Right lobe of liver (tissue), 6 donors: ENCODE measurements at places on chromosomes 2 and 18. TPM values are rescaled to one million over a fixed set of nuclear protein-coding genes. Genes with fewer than 3 reads are reported as not detected.

DNA sequence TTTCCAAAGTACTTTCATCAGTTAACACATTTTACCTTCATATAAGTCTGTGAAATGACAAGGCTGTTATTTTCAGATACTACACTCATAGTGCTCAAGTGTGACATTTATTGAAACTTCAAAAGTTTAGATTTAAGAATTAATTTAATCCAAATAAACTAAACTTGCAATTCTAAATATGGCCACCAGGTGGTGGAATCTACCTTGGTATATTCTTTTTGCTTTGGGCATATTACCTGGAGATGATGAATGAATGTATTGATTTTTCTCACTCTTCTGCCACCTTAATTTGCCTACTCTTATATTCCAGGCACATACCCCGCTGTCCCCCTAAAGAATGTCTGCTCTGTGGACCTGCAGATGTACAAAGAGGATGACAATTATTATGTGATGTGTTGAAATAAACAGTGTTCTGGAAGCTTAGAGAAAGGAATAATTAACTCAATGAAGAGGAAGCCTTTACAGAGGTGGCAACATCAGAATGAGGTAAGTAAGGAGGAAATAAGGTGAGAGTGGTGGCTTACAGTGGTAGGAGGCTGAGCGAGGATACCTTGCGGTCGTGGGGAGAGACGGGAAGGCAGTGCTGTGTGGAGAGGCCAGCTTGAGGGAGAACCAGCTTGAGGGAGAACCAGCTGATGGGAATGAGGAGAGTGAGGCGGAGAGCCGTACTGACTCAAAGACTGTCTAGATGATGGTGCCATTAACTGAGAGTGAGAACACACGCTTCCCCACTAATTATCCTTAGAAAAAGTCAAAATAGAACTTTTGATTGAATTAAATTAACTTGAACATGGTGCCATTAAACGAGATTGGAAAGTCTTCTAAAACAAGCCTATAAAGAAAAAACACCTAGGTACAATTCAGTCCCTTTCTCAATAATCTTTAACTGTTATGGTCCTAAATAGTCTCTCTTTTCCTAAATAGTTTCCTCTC is 179.5 kb downstream of the CELF4 start:
- DNase-seq, result no peak

DNA sequence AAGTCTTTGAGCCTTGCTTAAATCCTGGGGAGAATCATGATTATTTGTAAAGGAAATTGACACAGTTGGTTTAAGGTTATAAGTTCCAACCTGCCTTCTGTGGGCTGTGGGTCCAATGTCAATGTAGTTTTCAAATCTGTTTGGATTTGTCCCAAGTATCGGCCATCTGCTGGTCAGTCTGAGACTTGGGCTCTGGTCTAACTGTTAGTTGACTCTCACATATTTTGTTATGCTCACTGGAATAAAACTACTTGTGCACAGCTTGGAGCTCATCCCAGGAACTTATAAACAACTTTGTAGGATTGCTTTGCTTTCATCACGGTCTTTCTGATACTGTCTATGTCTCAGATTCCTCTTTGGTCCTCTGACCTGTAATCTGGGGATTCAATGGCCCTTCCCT is 1026.2 kb upstream of the ZEB2 start:
- no peak for DNase-seq

- DNase-seq, result no peak
These were observed 13.1 kb upstream of the TMBIM1 start for GRCh38 chr2:218305383-218305782.

DNA sequence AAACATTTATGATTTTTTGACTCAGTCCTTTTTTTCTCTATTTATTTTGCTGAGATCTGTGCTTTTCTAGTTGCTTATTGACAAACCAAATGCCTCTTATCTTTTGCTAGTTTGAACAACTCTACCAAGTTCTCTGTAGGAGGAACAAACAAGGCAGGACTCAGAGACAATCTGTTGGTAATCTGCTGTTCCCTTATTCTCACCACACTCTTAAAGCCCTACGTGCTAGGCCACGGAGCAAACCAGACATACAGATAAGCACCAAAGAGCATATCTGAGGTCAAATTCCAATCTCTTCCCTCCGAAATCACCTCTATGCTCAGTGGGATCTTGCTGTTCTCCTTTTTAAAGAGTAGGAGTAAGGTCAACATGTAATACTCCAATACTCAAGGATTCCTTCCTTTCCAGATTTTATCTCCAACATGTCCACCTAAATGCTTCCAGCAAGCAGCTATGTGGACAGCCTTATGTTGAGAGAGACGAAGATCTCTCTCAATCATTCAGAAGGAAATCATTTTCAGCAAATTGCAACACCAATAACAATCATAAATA is 18.4 kb downstream of the FN1 start:
- DNase-seq, result no peak

DNA sequence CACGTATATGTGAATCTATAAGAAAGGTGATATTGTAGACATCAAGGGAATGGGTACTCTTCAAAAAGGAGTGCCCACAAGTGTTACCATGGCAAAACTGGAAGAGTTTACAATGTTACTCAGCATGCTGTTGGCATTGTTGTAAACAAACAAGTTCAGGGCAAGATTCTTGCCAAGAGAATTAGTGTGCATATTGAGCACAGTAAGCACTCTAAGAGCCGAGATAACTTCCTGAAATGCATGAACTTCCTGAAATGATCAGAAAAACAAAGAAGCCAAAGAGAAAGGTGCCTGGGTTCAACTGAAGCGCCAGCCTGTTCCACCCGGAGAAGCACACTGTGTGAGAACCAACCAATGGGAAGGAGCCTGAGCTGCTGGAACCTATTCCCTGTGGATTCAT is 101.0 kb downstream of the HS6ST1 start:
- no peak for DNase-seq

GRCh38 chr18:78965260-78965659 is 14.4 kb upstream of the SALL3 start:
- DNase-seq, result no peak

- DNase-seq, result no peak
These were observed 35.1 kb downstream of the GALM start for GRCh38 chr2:38700881-38701458.

DNA sequence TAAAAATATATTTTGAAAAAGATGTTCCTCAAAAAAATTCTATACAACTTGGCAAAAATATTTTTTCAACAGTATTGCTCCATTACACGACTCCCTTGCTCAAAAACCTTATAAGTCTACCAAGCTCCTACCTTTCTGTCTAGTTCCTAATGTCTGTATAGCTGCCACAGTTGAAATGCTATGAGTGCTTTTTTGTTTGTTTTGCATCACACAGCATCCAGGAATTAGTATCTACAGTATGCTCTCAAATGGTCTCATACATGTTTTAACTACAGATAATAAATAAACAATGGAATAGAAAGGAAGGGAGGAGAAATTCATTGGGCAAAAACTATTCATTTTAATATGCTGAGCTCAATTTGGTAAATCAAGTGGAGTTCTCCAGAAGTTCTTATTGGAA is 17.3 kb downstream of the ACADL start:
- DNase-seq, result no peak

- DNase-seq, result no peak
These were observed 49.7 kb upstream of the MAPRE2 start for GRCh38 chr18:34991561-34991960.

GRCh38 chr2:179931502-179931901 is 70.1 kb upstream of the ZNF385B start:
- DNase-seq, result no peak

DNA sequence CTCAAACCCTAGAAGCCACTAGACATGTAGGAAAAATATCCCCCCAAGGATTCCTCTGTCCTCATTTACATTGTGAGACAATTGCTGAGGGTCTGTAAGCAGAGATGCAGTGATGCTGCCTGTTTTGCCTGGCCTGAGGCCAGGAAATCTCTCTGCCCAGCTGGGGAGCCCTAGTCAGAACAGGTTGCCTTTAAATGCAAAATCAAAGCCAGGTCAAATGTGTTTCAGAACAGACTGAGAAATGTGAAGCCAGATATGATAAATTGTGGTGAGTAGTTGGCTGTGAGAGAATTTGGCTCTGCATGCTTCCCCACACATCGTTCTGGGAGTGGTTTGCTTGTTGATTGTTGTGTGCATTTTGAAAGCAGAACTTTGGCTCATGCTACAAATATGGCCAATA is 38.4 kb upstream of the NXPH2 start:
- DNase-seq, result no peak

DNA sequence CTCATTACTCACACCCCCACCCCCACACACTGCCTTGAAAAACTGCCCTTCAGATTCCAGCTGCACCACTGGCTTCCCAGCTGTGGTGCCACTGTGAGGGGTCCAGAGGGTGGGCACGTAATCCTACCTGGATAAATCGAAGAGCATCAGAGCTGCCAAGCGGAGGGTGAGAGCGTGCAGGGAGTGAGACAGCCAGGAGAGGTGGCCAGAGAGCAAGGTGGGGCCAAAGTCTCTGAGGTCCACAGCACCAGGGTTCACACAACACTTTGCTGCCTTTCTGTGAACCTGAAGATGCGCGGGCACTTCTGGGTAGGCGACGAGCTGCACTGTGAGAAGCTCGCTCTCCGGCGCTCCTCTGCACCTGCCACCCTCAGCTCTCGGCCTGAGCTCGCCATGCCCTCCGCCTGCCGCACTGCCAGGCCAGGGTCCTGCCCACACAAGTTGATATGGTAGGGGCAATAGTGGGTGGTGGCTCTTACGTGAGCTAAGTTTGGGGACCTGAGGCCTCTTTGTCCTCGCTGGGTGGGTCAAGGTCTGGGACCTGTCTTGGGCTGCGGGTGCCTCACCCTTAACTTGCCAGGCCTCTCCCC is 83.9 kb downstream of the MARCO start:
- DNase-seq, result no peak

GRCh38 chr2:15449556-15450236 is 111.4 kb downstream of the NBAS start:
- no peak for DNase-seq

- DNase-seq, result no peak
These were observed 55.7 kb upstream of the CTAGE1 start for GRCh38 chr18:22473366-22473765.

DNA sequence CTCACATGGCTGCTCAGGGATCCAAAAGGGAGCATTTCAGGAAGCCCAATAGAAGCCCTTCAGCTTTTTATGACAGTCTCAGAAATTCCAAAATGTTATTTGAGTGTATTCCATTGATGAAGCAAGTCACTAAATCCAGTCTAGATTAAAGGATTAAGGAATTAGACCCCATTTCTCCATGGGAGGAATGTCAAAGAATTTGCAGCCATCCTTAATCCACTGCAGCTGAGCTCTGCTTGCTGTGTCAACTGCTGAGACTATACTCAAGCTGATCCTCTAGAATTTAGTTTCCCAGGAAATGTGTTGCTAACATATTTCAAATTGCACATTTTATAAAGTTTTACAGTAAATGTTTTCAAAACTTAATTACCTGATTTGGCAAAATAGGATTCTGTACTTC is 28.4 kb upstream of the C2orf69 start:
- no peak for DNase-seq

DNA sequence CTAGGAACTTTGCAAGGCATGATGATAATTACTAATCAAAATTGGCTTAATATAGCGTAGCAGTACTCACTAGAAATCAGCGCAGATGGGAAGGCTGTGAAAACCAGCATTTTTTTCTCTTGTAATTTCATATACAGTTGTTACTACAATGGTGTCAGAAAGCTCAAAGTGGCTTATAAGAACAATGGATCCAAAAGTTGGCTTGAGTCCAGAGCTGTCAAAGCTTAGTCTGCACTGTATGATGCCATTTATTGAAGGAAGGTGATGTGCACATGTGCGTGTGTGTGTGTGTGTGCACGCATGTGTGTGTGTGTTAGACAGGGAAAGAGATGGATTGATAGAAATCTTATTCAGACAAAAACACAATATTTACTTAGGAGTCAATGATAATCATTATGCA is 341.3 kb downstream of the TGIF1 start:
- DNase-seq, result no peak

DNA sequence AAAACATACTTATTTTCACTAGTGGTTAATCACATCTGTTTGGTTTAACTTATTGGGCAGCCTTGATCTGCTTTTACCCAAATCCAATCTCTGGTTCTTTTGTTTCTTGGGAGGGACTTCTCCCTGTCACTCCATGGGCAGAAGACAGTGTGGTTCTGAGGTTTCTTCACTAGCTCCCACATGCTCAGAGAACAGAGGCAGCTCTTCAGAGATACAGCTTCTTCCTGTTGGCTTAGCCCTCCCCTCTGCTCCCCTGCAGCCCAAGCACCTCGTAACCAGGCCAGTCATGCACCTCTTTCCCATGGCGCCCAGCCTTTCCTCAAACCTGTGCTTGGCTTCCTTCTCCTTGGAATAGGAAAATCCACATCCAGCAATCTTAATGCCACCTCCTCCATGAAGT is 32.8 kb downstream of the SLC9A2 start:
- no peak for DNase-seq

DNA sequence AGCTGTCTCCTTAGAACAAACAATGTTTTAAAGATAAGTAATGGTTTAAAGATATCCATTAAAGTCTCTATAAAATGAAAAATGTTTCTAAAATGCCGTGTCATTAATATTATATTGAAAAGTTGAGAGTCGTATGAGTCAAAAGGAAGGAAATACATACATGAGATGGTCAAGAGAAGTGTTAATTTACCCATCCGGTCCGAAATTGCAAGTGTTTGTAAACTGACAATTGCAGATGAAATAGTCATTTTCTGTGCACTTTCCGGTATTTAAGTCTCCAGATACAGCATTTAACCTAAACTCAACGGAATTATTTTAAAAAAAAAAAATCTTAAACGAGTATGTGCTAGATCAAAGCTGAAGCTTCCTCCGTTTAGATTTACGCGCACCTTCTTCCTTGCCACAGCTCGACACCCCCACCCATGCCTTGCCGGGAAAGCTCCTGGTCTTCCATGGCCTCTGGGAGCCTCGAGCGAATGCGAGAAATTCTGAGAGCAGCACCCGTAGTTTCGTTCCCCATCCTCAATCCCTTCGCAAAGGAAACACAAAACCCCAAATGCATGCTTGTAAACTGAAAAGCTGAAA is 1.8 kb downstream of the DSC3 start:
- no peak for DNase-seq

- no peak for DNase-seq
These were observed 413.6 kb upstream of the ID2 start for GRCh38 chr2:8268172-8268783.

- DNase-seq, result no peak
These were observed 63.1 kb downstream of the ANKRD12 start for GRCh38 chr18:9199681-9200080.

- DNase-seq, result no peak
These were observed 678.1 kb upstream of the SLC8A1 start for GRCh38 chr2:41129988-41130387.

FIGN gene
- total RNA-seq, result 4.7 TPM

CCDC102B gene
- 1.7 TPM for total RNA-seq

LIMS2 gene
- 37.7 TPM for total RNA-seq

TCF7L1 gene
- total RNA-seq, result 5.2 TPM

CACNB4 gene
- 0.30 TPM for total RNA-seq

DYNAP gene
- not detected for total RNA-seq

ST6GAL2 gene
- 2.4 TPM for total RNA-seq
